ENCODE measurements at places on chromosomes 3 and 15.

GRCh38 chr3:170780955-170781354 is 89.0 kb downstream of the RPL22L1 start:
- DNase-seq, result no peak

- DNase-seq, result no peak
Observed at GRCh38 chr3:4409971-4410573, 57.0 kb downstream of the SUMF1 start.

DNA sequence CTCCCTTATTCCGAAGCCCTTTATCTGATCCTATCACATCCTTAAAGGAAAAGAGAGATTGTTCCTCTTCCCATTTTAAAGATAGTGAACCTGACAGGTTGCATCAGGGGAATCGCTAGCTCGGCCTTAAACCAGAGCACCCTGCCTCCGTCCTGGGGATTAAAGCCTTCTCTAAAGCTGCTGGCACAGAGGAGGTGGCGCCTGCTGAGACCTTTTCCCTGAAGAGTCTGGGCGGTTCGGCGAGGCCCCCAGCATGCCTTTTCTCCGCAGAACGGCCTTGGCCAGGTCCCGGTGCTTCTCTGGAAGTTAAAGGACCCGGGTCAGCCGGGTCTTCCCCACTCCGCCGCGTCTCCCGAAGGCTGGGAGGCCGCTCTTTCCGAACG is 593 bp downstream of the FAM219B start:
- DNase-seq, result no peak

- DNase-seq, result no peak
Observed at GRCh38 chr15:60973637-60974415, 255.3 kb downstream of the RORA start.

DNA sequence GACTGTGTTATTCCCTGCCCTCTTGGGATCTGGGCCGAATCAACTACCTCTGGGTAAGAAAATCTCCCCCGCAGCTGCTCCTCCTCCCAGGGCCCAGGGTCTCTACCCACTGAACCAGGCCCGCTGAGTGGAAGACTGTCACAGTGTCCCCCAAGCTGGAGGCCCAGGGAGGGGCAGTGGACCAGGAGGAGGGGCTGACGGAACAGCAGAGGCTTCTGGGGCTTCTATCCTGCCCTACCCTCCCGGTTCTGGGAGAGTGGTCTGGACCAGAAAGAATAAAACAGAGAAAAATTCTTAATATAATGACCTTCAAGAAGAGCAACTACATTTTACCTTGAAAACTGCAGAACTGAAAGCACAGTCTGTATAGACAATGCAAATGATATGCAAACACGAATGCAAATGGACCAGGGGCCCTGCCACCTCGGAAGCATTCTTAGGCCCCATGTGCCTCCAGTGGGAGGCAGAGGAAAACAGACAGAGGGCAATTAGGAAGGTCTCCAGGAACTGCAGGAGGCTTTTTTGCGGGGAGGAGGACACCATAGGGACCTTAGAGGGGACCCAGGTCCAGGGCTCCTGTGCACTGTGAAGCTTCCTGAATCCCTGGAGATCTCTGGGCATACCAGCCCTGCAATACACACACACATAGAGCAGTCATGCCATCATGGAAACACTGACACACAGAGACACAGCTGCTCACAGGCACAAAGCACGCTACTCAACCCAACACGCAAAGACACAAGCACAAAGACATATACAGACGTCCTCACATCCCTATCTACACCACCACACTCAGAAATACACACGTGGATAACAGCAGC is 12.3 kb downstream of the MEGF11 start:
- DNase-seq, result no peak
